MV-4-11 (cell line): ENCODE measurements at places on chromosomes 2 and 18.

GRCh38 chr18:70256994-70257393 is 31.9 kb upstream of the SOCS6 start:
- DNase-seq: no peak

DNA sequence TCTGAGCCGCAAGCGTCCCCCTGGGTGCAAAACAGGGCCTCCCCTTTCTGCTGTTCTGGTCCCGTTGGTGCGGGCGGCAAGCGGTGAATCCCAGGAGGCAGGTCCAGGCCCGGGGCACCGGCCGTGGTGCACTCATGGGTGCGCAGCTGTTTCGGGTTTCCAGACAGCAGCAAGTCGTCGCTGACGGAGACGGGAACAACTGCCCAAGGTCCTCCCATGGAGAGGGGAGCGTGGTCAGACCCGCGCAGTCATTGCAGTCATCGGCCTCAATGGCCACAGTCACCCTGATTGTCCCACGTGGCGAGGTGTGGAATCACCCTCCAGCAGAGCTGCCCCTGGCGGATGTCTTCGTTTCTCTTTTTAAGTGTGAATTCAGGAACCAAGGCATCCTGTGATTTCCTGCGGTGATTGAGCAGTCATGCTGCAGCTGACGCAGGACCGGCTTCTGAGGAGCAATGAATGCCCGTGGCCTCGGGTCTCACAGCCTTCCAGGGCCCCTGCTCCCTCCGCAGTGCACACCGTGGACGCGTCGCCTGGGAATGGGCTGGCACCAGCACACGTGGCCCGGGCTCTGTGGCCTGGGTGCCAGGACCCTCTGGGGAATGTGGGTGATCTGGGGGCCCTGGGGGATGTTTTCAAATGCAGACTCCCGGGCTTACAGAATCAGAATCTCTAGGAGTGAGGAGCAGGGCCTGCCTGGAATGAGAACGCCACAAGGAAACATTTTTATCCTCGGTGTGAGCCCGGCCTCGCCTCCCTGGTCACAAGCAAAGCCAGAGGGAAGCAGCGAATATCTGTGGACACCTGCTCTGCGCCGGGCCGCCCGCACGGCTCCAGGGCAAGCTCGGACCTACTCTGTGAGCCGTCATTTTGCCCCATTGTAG is 244.2 kb upstream of the SALL3 start:
- no peak for DNase-seq

GRCh38 chr2:32377928-32378327 is 21.1 kb downstream of the BIRC6 start:
- no peak for DNase-seq

DNA sequence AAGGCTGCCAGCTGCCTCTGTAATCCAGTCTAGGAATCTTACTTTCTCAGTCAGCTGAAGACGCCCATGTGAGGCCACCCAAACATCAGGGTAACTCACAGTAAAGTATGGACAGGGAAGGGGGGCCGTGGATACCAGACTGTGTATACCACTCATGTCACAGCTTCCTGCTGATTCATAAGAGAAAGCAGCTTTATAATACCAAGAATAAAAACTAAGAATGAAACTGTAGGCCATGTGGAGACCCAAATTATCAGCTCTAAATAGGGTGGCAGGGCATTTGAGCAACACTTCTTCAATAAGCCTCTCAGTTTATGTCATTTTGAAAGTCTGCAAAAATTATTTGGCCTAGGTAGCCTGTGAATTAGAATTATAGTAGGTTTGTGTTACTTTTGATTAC is 115.0 kb upstream of the CDCA7 start:
- DNase-seq: no peak

GRCh38 chr18:7608174-7608550 is 41.0 kb downstream of the PTPRM start:
- DNase-seq: no peak

GRCh38 chr2:186780701-186781316 is 68.2 kb downstream of the ZSWIM2 start:
- no peak for DNase-seq

- peak; percentile 32 for DNase-seq
Measured at GRCh38 chr2:217993138-217993537, 9.7 kb downstream of the TNS1 start.

- no peak for DNase-seq
Measured at GRCh38 chr18:70139138-70139537, 66.3 kb downstream of the RTTN start.

DNA sequence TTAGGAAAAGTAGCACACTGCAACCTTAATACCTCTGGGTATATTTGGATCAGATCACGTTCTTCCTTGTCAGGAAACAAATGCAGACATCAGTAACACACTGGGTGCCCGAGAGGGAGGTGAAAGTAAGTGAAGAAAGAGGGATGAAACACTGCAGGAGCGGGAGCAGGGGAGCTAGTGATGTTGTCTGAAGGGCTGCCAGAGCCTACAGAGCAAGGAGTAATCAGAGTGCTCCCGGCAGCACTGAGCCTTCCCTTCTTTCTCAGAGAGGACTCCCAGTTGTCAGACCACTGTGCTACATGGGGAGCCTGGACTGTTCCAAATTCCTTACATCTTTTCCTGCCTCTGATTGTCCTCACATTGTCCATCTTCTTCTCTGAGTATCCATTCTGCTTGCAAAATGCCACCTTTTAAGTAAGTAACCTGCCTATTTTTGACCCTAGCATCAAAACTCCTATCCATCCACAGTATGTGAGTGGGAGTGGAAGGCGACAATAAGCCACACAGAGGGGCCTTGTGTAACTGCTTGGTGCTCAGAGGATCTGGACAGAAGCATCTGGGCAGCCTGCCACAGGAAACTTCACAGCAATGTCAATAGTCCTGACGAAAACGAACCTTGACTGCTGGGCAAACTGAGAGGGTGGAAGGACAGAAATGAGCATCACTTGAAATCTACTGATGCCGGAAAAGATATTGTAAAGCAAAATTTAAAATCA is 10.8 kb upstream of the NAB1 start:
- DNase-seq: no peak

DNA sequence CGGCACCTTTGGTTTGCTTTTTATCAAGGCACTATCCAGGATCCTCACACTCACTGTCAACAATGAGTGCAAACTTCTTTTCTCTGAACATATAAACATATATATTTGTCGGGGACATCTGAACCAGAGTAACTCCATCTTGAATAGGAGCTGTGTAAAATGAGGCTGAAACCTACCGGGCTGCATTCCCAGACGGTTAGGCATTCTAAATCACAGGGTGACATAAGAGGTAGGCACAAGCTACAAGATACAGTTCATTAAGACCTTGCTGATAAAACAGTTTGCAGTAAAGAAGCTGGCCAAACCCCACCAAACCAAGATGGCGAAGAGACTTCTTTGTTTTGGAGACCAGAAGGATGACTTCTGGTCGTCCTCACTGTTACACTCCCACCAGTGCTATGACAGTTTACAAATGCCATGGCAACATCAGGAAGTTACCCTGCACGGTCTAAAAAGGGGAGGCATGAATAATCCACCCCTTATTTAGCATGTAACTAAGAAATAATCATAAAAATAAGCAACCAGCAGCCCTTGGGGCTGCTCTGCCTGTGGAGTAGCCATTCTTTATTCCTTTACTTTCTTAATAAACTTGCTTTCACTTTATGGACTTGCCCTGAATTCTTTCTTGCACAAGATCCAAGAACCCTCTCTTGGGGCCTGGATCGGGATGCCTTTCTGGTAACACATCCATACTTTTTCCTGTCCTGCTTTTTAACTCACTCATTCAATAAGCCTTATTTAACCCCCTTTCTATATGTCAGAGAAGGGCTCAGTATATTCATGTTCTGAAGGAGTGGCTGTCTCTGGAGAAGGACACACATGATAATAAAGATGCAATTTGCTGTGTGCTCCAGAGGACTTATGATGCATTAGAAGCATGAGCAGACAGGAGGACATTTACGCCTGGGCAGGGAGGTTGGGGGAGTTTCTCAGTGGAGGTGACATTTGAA is 65.4 kb downstream of the TACR1 start:
- no peak for DNase-seq

GRCh38 chr2:171893824-171894611 is at the start of gene SLC25A12:
Gene SLC25A12 (minus strand): TSS chr2:171894244. CDS start chr2:171894214, 30 bp downstream.
- DNase-seq: peak; percentile 76

DNA sequence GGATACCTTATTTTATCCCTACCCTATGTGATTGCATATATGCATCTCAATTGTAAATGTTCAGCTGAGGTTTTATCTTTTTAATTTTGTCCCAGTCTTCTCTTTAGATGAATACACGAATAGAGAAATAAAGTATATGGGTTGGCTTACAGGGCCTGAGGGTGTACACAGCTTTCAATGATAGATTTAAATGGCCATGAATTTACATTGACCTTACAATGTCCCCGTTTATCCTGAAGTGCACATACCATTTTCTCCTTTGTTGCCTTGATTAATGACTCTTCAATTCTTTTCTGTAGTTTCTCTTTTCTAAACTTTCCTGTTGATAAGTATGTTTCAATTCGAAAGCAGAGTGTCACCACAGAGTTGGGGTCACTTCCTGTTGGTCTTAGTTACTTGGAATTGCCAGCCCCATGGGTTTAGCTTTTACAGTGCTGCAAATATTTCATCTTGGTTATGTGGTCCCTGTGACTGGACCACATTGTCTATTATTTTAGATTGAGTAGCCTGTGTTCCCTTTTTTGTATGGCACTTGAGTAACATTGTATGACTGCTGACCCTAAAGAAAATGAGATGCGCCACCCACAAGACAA is 1616.3 kb upstream of the ACVR2A start:
- DNase-seq: peak; percentile 100

GRCh38 chr2:2799151-2799697 is 468.1 kb upstream of the MYT1L start:
- no peak for DNase-seq

DNA sequence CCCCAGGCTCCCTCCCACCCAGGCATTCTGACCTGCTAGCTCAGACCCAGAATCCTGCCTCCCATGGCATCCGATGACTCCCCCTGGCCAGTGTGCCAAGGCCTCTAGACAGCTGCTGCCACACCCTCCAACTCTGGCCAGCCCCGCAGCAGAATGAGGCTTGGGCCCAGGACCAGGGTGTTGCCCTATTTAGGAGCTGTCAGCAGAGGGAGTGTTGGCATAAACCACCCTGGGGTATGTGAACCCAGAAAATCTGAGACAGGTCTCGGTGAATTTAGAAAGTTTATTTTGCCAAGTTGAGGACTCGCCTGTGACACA is 134.3 kb downstream of the KLHL29 start:
- DNase-seq: no peak

GRCh38 chr2:15908371-15908770 is 32.0 kb upstream of the MYCN start:
- DNase-seq: no peak

- DNase-seq: no peak
Measured at GRCh38 chr2:99753505-99753904, 263.7 kb upstream of the REV1 start.

GRCh38 chr18:79484661-79485621 is 89.2 kb downstream of the NFATC1 start:
- no peak for DNase-seq

DNA sequence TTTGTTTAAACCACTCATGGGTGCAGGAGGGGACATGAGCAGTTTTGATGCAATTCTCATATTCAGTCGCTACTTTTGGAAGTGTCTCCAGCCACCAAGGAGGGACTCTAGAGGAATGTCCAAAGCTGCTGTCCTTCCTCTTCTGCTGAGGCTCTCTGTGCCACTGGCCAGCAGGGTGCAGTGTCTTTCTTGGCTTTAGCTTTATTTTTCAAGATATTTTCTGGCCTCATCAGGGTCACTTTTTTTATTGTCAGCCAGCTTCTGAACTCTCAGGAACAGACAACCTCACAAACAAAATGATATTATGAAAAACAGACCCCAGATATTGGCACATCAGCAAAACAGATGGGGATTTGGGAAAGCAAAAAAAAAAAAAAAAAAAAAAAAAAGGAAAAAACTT is 289.3 kb upstream of the ZSWIM2 start:
- peak; percentile 42 for DNase-seq

DNA sequence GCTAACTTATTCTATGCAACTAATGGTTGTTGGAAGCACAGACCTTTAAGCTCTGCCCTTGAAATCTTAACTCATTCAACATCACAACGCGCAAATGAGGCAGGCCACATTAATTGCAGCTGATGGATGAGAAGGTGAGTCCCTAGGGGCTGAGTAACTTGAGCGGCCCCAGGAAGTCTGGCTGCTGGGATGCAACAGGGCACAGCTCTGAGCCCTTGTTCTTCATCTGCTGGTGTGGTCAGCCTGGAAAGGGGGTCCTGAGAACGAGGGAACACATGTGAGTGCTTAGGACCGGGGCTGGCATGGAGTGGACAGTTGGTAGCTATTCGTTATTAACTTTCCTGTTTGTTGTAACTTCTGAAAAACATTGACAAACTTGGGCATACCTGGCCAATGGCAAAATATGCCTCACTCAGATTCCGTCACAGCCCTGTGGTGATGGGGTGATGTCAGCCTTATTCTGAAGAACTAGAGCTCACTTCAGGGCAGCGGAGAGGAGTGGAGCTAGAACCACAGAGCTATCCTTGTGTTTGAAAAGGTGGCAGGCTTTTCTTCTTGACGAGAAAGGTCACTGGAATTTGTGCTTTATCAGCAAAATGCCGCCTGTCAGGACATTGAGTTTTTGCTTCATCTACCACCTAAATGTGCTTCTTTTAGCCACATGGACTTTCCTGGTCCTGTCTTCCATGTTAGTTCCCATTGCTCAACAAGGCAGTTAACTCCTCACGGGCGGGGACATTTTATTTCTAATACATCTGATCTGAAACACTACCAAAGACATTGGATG is 145.9 kb upstream of the FHL2 start:
- DNase-seq: no peak

GRCh38 chr2:226943862-226944620 is 108.2 kb downstream of the RHBDD1 start:
- DNase-seq: peak; percentile 56

DNA sequence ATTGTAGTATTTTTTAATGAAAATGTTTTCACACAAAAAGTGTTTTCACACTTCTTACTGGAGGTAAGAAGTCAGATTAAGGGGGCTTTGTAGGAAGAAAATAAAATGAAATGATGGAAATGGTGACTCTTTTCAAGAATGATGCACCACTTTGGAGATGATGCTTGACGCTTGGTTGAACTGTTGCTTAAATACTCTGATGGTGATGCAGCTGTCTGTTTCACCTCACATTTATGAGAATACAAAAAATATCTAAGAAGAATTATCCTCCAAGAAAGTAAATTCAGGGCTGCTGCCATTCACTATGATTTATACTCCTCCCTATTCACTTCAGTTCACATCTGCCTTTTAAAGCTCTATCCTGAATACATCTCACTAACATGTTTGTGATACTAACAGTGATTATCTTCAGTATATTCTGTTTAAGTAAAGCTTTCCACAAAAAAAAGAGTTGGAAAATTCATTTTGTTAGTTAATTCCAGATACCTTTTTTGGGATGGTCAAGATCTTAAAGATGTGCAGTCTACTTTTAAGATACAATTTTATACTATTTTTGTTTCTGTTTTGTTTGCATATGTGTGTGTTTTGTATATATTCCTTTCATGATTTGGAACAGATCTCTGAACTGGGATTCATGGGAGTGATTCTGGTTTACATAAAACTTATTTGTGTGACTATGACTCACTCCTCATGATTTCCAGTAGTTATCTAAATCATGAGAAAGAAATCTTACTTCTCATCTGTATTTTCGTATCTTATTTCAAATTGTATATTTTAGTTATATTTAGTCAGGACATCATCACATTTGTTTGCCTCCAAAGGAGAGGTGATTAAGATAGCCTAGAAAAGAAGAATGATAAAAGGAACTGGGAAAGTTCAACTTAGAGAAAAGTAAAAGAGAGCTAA is 53.1 kb downstream of the SLC39A10 start:
- no peak for DNase-seq

- DNase-seq: no peak
Measured at GRCh38 chr2:215435280-215435869, 493 bp downstream of the FN1 start.

- DNase-seq: no peak
Measured at GRCh38 chr2:59150217-59150849, 909.2 kb upstream of the FANCL start.

GRCh38 chr2:241770936-241771285 is 5.7 kb upstream of the GAL3ST2 start:
- DNase-seq: no peak
